Activated CD4-positive, alpha-beta T cell treated with anti-CD3 and anti-CD28 coated beads for 1 hour (primary cell): ENCODE measurements at places on chromosomes 16 and 17.

- DNase-seq: no peak
Observed at GRCh38 chr16:81432937-81433557, 11.6 kb upstream of the CMIP start.

GRCh38 chr17:830381-830780 lies 48.2 kb downstream of the MRM3 start:
- DNase-seq: no peak

DNA sequence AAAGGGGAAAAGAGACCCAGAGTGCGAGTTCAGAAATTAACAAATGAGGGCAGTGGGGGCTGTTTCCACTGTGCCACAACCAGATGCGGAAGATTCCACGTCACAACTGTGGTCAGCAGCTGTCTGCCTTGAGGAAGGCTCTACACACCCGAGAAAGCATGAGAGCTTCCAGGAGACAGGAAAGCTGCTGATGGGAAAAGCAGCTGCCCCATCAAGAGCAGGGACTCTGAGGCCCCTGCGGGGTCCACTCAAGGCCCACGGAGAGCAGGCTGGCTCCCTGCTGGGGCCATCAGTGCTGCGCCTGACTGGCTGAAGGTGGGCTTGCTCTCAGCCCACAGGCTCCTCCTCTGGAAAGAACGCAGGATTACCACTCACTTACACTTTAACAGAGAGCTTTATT lies 14.8 kb upstream of the TRAP1 start:
- DNase-seq: no peak

- no peak for DNase-seq
Observed at GRCh38 chr17:7592422-7593021, 2.6 kb upstream of the SOX15 start.

GRCh38 chr16:55252577-55252976 lies 71.4 kb upstream of the IRX6 start:
- DNase-seq: no peak

GRCh38 chr16:21663889-21664647 lies at the start of gene OTOA:
TSS of gene OTOA (plus strand) at chr16:21663968. CDS start at chr16:21678515, 14,547 bp downstream.
- no peak for DNase-seq

DNA sequence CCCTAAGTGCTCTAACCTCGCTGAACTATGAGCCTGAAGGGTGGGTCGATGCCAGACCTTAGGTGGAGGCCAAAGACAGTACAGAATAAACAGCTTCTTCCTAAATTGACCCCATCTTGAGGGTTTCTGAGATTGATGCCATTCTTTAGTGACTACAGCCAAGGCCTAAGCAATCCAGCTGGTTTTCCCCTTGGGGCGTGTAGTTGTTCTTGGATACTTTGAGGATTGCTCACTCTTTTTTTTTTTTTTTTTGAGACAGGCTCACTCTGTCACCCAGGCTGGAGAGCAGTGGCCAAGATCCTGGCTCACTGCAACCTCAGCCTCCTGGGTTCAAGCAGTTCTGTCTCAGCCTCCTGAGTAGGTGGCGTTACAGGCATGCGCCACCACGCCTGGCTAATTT lies 2.0 kb downstream of the OVCA2 start:
- DNase-seq: no peak

DNA sequence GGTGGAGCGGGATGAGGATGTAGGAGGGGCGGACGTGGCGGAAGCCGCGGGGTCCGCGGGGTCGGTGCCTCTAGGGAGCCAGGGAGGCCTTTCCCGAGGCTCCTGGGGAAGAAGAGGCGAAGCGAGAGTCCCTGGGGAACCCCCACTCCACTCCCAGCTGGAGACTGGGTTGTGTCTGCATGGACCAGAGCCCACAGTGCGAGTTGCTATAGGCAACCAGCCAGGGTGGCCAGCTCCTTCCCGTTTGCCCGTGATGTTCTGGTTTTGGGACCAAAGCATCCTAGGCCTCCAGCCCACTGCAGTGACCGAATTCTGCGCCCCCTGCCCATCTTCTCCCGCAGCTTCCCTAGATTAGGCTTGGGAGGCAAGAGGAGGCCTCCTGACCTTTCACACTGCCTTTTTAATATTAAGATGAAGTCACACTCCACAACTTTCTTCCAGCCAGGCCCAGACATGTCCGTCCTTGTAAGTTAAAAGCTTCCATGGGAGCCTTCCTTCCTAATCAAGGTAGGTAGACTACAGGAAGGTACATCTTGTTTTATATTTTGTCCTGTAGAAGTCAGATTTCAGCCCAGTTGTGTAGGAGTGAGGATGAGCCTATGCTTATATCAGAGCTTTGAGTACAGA lies 469 bp downstream of the AMZ2 start:
- no peak for DNase-seq

- no peak for DNase-seq
Observed at GRCh38 chr16:59342669-59343068, 608.6 kb upstream of the GOT2 start.

GRCh38 chr17:80603396-80603795 lies 58.8 kb downstream of the RPTOR start:
- DNase-seq: no peak

DNA sequence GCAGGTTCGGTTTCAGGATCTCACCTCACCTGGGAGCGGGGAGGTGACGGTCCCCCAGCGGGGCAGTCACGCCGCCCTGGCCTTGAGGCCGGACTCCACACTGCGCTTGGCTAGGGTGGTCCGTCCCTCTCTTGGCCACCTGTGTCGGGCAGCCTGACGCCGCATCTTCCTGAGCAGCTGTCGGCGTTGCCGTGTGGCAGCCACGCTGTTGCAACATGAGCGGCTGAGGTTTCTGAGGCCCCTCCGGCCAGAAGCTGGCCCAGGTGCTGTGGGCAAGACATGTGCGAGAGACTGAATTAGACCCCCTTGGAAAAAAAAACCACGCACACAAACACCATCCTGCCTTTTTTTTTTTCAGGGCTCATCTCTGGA lies 49.2 kb downstream of the IRF8 start:
- no peak for DNase-seq

DNA sequence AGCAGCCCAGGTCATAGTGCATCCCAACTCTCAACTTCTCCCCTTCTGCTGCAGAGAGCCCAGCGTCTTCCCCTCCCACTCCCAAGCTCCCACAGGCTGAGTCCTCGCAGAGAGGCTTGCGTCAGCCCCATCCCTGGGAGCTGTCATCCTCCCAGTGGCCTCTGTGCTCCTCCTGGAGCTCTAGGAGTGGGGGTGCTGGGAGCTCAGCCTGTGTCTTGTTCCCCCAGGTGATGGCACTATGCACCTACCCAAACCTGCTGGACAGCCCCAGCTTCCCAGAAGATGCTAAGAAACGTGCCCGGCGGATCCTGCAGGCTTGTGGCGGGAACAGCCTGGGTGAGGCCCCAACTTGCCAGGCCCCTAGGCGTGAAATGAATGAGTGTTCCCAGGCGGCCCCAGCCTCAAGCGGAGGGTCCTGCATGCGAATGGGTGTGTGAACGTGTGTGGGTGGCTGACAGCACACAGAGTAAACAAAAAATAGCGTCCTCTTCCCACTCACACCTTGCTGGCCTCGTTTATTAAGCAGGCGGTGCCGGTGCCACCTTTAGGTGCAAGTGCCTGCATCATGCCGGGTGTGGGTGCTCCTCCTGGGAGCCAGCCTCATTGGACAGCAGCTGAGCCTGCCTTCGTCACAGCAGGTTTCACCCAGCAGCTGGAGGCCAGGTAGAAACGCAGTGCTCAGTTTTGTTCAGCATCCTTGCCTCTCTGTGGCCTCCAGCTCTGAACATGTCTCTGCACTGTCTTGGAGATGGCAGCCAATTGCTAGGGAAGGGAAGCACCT lies 16.5 kb downstream of the GPT2 start:
- DNase-seq: no peak

GRCh38 chr16:85238233-85238647 lies 126.0 kb upstream of the CIBAR2 start:
- DNase-seq: no peak

GRCh38 chr17:35376245-35376644 lies 2.8 kb upstream of the SLFN11 start:
- no peak for DNase-seq

- no peak for DNase-seq
Observed at GRCh38 chr16:81588326-81589081, 143.9 kb downstream of the CMIP start.

DNA sequence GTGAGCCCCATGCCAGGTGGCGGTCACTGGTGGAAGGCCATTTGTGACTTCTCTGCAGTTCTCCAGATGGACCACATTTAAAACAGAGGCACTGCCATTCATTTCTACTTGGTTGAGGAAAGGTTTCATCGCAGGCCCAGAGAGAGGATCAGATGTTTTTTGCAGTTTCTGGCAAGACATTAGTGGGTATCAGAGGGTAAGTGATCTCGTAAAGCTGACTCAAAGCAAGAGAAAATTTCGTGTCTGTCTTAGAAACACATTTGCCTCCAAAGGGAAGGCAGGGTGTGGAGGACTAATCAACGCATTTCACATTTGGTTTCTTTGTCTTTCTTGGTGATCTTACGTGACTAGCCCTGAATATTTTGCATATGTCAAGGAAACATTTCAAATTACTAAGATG lies 81.8 kb downstream of the PRKCB start:
- no peak for DNase-seq

- no peak for DNase-seq
Observed at GRCh38 chr17:6052926-6053325, 17.3 kb upstream of the WSCD1 start.

- DNase-seq: no peak
Observed at GRCh38 chr17:49441578-49441977, 26.9 kb upstream of the PHB1 start.
